Stimulated activated CD4-positive, alpha-beta T cell treated with anti-CD3 and anti-CD28 coated beads, Interleukin-15, amount 100 ng/mL, for 1 hour (primary cell): ENCODE measurements at places on chromosomes 11 and 22.
A peak's percentile ranks its signal among the peaks of the same experiment; 100 is the strongest.

DNA sequence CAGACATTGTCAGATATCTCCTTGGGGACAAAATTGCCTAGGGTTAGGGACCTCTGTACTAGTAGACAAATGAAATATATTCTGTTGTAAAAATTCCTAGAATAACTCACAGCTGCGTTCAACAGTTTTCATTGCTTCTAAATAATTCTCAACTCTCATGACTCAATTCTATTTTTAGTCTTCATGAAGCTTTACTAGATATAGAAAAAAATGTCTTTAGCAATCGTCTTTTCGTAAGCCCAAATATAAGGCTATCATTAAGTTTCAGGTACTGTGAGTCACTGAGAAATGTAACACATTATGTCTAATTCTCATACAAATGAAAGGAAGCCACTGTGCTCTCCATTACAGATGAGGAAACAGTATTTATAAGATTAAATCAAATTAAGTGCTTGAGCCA is 6.4 kb downstream of the MMP12 start:
- no peak for DNase-seq

GRCh38 chr11:57513911-57514537 is 1.5 kb downstream of the SLC43A1 start:
- DNase-seq = no peak

GRCh38 chr11:12950670-12951069 is 58.4 kb upstream of the RASSF10 start:
- DNase-seq = no peak

DNA sequence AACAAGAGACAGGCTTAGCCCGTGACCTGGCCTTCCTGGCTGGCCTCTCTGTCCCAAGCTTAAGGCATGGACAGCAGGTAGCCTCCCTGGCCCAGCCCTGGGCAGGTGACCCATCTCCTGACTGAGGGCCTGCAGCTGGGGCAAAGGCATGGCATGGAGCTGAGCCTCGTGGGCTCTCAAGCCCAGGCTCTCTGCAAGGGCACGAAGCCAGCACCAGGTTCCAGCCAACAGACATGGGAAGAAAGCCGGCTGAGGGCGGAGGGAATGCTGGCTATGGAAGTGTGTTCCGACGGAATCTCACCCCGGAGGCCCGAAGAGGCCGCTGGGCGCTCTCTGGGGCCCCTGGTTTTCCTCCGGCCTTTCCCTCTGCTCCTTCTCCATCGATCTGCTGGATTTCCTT is 12.9 kb downstream of the DNAL4 start:
- DNase-seq = no peak

DNA sequence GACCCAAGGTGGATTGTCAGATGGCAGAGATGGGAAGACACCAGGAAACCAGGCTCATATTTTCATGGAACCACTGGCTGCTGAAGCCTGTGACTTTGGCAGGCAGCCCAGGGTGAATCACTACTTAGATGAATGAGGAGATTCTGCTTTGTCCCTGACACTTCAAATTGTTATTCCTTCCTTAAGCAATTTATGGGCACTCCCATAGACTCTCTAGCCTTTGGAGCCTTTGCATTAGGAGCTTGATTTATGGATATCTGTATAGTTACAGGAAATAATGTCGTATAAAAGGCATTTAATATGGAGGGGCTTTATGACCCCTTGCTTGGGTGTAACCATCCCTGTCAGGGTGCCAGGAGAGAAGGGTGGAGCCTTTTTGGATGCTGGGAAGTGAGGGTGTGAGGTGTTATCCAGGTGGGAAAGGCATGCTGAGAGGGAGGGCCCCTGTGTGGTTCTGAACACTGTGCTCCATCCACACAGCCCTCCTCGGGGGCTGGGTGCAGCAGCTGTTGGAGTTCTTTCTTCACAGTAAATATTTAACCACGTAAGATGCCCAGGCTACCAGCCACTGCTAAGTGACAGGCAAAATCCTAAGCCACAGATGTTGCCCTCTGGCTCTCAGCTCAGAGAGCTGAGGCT is 35.3 kb downstream of the IL18 start:
- DNase-seq = no peak

GRCh38 chr11:58769308-58769707 is 37.6 kb upstream of the GLYAT start:
- DNase-seq = no peak

DNA sequence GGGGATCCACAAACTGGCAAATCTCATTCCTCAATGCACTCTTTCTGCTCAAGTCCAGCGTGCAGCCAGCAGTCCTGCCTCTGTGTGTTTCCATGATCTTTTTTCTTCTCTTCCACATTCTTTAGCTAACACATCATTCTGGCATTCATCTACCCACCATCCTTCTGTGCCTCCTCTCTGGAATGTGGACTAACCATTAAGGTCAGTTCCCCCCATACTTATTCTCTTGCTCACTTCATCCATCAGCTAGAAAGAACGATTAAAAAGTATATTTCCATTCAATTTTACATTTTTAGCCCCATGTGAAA is 7.8 kb downstream of the KIRREL3 start:
- no peak for DNase-seq

DNA sequence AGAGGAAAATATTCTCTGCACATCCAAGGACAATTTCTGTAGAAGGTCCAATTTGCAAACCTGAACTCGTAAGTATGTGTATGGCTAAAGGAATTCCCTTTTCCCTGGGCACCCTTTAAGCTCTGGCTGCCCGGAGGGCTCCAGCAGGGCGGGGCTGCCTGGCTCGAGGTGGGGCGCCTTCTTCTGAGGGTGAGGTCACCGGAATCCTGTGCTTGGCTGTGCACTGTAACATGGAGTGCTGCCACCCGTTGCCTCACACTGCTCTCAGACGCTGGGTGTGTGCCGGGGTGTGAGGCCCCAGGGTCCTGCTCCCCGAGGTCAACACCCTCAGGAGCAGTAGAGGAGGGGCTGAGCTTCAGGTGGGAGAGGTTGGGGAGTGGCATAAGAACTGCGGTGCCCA is 61.5 kb downstream of the SYN3 start:
- DNase-seq = no peak

- DNase-seq = no peak
Measured at GRCh38 chr11:33976495-33977199, 74.9 kb upstream of the CAPRIN1 start.

DNA sequence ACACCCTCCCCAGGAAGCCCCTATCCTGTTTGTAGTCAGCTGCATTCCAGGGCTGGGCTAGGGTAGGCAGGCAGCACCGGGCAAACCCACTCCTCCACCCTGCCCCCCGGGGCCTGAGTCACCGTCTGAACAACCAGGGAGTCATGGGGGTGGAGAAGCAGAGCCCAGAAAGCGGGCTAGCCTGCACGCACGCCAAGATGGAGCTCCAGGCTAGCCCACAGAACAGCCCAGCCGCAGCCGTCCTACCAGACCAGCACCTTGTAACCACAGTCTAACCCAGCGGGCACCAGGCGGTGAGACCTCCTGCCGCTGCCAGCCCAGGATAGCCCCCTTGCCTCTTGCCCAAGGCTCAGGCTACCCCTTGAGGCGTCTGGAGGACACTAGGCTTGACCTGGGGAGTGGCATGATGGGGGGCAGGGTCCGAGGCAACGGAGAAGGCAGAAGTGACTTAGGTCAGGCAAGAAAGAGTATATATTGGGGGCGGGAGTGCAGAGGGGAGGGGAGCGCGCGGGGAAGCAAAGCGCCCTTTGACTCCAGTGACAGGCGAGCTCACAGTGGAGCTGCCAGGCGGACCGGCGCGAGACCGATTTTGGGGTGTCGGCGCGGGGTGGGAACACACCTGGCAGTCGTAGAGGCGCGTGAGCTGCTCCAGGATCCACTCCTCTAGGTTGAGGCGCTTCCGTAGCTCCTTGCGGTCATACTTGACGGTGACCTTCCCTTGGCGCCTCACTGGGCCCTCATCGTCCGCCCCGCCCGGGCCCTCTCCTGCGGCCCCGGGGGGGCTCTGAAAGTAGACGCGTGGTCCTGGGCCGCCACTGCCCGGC is 734 bp downstream of the PPP1R14B start:
- DNase-seq = peak; percentile 76

DNA sequence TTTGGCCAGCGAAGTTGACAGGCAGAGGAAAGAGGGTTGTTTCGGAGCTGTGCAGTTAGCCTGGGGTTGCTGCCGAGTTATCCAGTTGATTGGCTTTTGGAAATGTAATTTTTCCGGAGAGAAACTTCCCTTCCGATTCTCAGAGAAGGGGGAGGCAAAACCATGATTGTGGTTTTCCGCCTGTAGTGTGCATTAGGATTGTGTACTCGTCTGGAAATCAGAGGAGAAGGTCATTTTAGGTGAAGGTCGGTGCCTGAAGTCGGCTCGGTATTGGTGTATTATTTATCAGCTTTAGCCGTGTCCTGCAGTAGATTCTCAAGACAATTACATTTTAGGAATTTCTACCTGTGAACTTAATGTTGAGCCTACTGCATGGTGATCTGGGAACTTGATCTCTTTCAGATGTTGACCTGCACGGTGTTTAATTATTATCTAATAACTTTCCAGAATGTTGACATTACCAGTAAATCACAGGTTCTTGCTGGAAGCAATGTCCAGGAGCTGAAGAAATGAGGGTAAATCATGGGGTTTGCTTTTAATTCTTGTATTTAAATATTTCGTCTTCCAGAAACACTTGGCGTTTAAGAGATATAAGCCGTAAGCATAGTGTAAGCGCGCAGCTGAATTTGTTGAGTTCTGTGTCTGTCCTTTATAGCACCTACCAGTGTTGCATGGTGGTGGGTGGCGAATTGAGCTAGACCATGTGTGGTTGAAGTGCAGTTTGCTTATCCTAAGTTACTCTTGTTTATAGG is 1.3 kb downstream of the ARHGEF12 start:
- DNase-seq = no peak

DNA sequence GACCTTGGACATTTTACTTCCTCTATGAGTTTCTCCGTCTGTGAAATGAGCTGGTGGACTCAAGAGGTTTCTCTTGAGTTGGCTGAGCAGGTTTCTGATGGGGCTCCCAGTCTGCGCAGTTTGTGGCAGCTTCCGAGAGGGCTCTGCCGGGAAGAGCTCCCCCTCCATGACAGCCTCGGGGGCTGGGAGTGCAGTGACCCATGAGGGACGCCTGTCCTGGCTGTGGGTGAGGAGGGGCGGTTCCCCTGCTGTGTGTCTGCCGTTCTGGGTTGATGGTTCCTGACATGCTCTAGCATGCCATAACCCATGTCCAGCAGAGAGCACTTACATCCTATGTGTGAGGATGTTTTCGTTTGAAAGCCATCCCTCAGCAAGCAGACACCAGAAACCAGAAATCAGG is 14.8 kb downstream of the CSF2RB start:
- no peak for DNase-seq

DNA sequence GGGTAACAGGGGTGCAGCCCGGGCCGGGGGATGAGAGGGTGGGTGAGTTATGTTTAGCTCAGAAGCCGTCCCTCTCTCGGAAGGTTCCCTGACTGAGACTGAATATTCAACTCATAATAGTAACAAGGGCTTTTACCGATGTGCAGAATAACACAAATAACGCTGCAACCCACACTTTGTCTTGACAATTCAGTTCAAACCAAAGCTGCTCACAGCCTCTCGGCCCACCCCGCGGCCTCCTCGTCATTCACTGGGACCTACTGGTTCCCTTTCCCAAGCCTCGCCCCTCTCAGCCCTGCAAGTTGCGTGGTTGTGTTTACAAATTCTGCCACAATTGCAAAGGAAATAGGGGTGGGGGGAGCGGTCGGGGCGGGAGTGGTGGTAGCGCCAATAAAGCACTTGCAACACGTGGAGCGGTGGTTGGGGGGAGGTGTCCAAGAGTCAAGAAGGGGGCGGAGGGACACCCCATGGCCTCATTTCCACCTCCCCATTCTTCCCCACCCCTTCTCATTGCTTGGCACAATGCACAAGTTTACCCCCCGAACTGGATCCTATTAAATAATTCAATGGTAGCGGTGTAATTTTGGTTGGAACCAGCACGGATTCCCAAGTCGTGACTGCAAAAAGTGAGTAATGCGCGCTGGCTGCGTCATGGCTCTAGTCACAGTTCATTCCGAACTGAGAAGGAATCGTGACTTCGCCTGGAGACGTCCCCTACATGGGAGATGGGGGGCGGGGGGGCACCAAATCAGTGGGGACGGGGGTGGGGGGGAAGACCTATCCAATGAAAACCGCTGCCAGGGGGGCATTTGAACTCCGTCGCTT is 102.0 kb upstream of the HSD17B12 start:
- DNase-seq = no peak

DNA sequence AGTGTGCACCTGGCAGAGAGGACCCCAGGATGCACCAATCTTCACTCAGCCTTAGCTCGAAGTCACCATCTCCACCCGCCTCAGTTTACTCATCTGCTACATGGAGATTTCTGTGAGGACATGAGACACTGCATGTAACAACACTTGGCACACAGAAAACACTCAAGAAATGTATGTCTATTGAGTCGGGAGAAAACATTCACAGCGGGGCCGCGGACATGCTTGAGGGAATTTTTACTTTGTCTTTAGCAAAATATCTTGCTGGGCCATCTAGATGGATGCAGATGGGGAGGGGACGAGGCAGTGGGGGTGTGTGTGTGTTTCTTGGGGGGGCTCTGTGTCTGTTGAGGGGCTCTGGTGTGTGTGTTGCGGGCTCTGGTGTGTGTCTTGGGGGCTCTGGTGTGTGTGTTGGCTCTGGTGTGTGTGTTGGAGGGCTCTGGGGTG is 28.4 kb upstream of the RFPL3 start:
- no peak for DNase-seq

- no peak for DNase-seq
Measured at GRCh38 chr11:18733202-18733601, 7.2 kb upstream of the IGSF22 start.

DNA sequence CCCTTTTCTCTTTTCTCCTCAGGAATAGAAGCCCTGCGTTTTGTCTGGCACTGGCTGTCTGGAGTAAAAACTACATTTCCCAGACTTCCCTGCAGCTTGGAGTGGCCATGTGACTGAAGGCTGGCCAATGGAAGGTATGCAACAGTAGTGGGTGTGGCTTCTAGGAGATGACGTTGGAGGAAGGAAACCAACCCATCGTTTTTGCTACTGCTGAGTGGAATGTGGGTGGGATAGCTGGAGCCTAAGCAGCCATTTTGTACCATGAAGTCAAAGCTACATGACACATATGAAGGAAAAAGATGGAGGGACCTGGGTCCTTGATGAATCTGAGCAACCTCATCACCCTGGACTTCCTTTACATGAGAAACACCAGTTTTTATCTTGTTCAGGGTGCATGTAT is 19.6 kb downstream of the FGF3 start:
- DNase-seq = no peak

DNA sequence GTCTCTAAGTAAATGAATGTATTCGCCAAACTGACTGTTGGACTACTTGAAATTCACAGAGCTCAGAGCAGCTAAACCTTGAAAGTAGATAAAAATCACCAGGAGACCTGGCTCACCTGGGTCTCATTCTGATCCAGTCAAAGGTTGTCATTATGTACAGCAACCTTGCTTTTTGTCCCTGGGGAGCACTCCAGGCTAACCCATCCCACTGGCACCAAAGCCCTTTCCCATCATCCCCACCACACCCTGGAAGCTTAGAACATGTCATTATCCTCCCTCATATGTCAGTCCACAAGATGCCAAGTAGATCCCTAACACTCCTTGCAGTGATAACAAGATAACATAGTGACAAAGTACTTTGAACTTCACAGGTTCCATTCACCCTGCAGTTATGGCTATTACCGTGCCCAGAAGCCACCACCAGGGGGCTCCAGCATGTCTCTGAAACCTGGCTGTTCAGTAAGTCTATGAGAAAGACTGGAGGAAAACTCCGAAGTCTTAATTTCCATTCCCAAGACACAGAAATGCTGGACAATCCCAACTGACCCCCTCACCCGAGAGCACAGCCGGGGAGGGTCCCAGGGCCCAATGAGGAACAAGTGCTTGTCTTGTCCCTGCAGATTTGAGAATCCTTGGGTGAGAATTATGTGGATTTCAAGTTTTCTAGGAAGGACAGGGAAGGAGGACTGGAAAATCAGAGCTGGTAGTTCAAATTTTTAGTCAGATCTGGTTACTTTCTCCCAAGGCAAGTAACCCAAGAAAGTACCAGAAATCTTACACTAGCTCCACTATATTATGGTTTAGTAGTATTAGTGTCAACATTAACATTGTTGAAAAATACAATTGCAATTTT is 43.0 kb upstream of the USP47 start:
- peak; percentile 36 for DNase-seq
